Mesothelial cell of epicardium (in vitro differentiated cells): ENCODE measurements at places on chromosomes 1 and 21.

DNA sequence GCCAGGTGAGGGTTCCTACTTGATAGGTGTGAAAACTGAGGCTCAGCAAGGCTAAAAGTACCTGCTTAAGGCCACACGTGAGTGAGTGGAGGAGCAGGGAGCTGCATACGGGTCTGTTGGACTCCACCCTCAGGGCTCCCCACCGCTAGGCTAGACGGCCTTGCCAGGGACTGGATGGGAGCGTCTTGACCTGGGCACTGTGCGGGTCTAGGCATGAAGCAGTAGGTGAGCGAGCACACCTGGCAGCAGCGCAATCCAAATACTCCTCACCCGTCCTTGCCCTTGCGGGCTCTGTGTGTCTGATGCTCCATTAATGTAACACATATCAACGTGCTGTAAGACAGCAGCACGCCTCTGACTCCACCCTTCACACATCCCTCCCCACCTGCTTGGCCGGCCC lies 94.0 kb downstream of the LACTBL1 start:
- DNase-seq, result no peak

- DNase-seq, result no peak
These were observed 79.4 kb downstream of the ITPKB start for GRCh38 chr1:226659641-226660040.

GRCh38 chr1:3522564-3523265 lies 68.2 kb downstream of the ARHGEF16 start:
- no peak for DNase-seq

DNA sequence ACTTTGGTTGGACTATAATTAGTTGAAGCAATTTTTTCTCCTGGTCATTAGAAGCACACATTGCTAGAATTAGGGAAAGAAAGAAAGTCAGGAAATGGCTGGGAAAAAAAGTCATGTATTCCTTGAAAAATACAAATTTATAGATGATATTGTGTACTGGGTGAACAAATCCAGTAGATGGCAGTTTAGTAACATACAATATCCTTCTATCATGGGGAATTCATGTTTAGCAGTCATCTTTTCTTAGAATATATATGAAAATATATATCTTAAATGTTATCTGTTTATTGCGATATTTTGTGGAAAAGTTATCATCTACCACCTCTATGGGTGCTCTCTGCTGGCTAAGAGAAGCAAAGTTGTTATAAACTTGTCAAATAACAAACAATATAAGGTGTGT lies 13.1 kb upstream of the ZRANB2 start:
- no peak for DNase-seq

DNA sequence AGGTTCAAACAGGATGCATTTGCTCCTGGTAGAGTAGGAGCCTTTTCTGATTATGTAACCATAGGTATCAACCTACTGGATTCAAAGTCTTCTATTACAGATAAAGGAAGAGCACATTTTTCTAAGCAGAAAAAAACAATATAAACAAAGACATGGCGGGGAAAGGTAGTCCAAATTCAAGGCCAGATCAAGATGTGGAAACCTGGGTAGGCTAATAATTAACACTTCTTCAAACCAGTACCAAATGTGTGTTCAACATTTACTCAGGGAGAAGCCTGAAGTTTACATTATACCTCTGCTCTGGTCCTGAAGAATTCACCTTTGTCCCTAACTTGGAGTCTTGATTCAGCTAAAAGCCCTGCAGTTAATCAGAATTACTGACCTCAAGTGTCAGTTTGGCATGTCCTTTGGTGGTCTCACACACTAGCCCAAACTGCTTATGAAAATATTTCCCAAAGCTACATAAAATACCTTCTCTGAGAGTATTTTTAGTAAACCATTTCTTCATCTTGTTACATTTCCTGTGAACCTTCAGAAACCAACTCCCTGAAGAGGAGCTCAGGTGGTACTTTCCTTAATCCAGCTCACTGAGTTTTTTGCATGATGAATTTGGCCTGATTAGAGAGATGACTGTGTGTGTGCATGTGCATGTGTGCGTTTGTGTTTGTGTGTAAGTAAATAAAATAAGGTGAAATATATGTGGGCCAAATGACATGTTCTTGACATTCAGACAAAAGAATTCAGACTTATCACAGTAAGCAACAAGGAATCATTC lies 70.2 kb downstream of the TOR3A start:
- no peak for DNase-seq

GRCh38 chr1:180157108-180157507 lies 2.4 kb downstream of the QSOX1 start:
- no peak for DNase-seq

- no peak for DNase-seq
These were observed 8.5 kb upstream of the MATN1 start for GRCh38 chr1:30731806-30732276.

GRCh38 chr1:47926461-47926999 lies 70.7 kb downstream of the TRABD2B start:
- DNase-seq, result no peak

DNA sequence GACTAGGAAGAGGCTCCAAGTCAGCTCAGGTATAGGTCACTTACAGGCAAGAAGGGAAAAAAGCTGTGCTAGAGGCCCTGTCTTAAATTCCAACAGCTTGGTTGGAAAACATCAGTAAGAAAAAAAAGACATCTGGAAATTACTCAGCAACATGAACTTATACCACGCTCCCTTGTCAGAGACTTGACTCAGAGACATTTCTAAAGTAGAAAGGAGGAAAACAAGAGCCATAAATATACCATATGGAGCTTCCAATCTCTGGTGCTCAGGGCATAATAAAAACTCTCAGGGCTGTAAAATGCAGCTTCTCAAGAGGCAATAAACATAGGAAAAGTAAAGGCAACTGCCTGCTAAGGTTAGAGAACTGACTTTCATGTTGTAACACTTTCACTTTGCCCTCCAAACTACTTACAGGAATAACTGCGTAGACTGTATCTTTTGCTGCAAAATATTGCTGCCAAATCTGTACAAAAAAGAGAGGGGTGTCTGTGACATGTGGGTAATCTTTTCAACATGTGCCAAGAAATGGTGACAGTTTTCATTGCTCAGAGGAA lies 14.7 kb downstream of the ATPAF1 start:
- DNase-seq, result no peak

DNA sequence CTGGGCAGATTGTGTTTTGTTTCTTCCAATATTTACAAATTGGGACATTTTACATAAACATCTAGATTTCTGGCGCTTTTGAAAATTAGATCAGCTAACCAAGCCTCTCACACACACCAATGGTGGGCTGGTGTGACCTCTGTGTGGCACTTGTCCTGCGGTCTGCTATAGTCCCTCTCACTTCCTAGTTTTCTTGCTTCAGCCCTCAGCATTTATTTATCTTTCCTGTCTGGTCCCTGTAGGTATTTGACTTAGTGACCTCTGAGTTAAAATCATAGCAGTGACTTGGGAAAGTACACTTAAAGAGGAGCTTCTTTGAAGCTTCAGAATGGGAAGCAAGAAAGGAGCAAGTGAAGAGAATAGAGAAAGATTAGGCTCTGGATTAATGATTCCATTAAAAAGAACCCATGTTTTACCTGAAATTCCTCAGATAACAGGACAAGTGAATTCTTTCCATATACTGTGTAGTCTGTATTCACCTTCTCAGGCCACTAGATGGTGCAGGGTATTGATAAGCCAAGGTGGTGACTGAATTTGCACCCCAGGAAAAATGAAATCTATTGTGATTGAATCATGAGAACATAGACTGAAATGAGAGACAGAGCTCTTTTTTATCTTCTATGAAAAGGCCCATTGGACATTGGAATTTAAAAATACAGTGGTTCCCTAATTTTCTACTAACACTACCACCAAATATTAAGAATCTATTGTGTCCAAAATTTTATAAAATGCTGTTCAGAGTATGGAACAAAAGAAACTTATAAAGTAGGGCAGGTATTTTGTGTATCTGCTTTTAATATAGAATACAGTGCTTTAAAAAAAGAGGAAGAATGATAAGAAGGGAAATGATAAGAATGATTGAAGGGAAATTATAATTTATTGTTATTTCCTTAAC lies 7.1 kb upstream of the DIPK1A start:
- DNase-seq, result no peak

- no peak for DNase-seq
These were observed 6.8 kb downstream of the TMEM9 start for GRCh38 chr1:201147396-201148015.

- DNase-seq, result no peak
These were observed 180.8 kb downstream of the ZSCAN20 start for GRCh38 chr1:33653226-33653625.

DNA sequence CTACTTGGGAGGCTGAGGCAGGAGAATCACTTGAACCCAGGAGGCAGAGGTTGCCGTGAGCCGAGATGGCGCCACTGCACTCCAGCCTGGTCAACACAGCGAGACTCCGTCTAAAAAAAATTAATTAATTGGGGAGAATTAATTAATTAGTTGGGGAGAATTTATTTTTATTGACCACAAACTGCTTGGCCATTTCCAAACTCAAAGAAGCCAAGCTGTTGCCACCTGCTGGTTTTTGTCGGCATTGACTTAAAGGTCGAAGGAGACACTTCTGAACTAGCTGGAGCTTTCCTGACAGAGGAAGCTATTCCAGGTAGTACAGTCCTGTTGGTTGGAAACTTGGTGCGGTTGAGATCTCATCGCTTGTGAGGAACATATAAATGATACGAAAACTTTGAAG lies 13.1 kb downstream of the MAP1LC3C start:
- no peak for DNase-seq

- no peak for DNase-seq
These were observed 28.9 kb downstream of the CA6 start for GRCh38 chr1:8974551-8974950.

DNA sequence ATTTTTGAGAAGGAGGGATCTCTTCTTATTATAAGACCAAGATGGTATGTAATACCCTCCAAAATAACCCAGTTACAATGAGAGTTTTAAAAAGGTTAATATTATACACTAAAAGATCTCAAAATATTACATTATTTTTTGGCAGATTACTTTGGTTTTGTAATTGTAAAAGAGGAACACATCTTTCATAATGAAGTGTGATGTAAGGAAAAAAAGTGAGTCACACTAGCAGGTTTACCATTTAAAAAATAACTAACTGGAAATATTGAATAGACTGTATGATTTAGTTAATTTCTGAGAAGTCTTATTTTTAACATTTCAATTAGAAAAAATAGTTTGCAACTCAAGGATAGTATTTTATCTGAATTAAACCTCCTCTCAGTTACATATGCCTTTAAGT lies 1.1 kb downstream of the F5 start:
- no peak for DNase-seq

- no peak for DNase-seq
These were observed 14.7 kb downstream of the UCK2 start for GRCh38 chr1:165842023-165842670.

- DNase-seq, result no peak
These were observed 14.0 kb downstream of the NRIP1 start for GRCh38 chr21:15050568-15051377.

- no peak for DNase-seq
These were observed 12.1 kb upstream of the DIPK1A start for GRCh38 chr1:92973203-92973897.

- DNase-seq, result no peak
These were observed 1322.7 kb downstream of the AMY1C start for GRCh38 chr1:105072446-105072845.

GRCh38 chr21:29540289-29540688 lies 241.6 kb downstream of the BACH1 start:
- no peak for DNase-seq

DNA sequence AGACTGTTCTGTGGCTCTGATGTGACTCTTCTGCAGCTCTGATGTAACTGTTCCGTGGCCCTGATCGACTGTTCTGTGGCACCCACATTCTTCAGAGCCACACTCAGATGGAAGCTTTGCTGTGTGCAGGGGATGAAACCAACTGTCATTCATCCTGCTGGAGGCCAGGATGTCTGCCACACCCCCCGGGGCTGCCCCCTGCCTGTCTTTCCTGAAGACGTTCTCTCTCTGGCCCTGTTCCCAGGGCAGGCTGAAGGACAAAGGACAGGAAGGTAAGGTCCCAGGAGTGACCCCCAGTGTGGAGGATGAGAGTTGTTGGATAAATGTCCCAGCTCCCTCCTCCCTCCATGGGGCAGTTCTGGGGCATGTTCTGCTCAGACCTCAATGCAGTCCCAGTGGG lies 29.4 kb upstream of the UMODL1 start:
- no peak for DNase-seq

- DNase-seq, result no peak
These were observed 6.5 kb upstream of the THEMIS2 start for GRCh38 chr1:27865821-27866220.

GRCh38 chr1:161198897-161199431 lies at the start of gene ADAMTS4:
Gene ADAMTS4, minus strand, starts transcription at chr1:161199054. Its CDS starts 427 bp downstream, at chr1:161198627.
- no peak for DNase-seq
